Left lung (tissue), 14 donors: ENCODE measurements at places on chromosomes 1 and 21. TPM values are rescaled to one million over a fixed set of nuclear protein-coding genes. Genes with fewer than 3 reads are reported as not detected.

SERBP1 gene
- 174 TPM for total RNA-seq

- H3K36me3 ChIP-seq, result no peaks in the 10 kb centered on the region
- DNase-seq, result no peak
- H3K4me3 ChIP-seq, result no peak overlapping the region
Observed at GRCh38 chr1:62601457-62601856, 4.1 kb downstream of the ANGPTL3 start.

TEX38 gene
- not detected for total RNA-seq

GRCh38 chr21:46461909-46462308 is 3.2 kb downstream of the DIP2A start:
- no peak overlapping the region for H3K4me3 ChIP-seq
- no peak overlapping the region for H3K27ac ChIP-seq
- no peak for DNase-seq
- peaks cover 6% of the 10 kb centered on the region for H3K36me3 ChIP-seq
- peaks cover 54% of the 10 kb centered on the region for H3K4me1 ChIP-seq

DNA sequence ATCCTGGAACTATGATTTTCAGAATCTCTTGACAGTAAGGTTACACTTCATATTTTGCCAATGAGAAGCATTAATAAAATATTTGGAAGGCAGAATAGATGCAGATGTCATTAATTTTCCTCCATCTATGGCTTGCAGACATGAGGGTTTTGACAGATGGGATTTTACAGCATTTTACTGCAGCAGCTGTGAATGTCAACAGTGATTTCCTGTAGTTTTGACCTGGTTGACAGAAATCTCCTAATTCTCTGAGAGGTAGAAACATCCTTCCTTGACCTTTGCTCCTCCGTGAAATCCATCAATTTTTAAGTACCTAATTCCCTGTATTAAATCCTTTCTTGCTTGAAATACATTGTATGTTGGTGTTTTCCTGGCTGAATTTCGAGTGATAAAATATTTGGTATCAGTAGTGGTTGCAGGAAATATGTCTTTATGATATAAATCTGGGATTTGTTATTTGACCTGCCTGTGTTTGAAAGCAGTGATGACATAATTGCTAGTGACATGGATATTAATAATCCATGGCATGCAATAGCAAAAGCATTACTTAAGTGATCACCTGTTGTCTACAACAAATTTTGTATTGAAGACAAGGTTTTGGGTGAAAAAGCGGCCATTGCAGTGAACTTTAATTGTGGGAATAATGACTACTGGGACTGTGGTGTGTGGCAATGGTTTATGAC is 73.9 kb downstream of the HLX start:
- H3K27ac ChIP-seq, result no peak overlapping the region
- H3K27me3 ChIP-seq, result no peaks in the 10 kb centered on the region
- H3K4me1 ChIP-seq, result peaks cover 7% of the 10 kb centered on the region
- H3K4me3 ChIP-seq, result no peak overlapping the region
- no peaks in the 10 kb centered on the region for H3K36me3 ChIP-seq

- no peaks in the 10 kb centered on the region for H3K27me3 ChIP-seq
- no peaks in the 10 kb centered on the region for H3K36me3 ChIP-seq
- no peaks in the 10 kb centered on the region for H3K4me1 ChIP-seq
- no peak overlapping the region for H3K4me3 ChIP-seq
Observed at GRCh38 chr1:209335178-209335577, 248.3 kb upstream of the CAMK1G start.

IQGAP3 gene
- 10.3 TPM for total RNA-seq

DNA sequence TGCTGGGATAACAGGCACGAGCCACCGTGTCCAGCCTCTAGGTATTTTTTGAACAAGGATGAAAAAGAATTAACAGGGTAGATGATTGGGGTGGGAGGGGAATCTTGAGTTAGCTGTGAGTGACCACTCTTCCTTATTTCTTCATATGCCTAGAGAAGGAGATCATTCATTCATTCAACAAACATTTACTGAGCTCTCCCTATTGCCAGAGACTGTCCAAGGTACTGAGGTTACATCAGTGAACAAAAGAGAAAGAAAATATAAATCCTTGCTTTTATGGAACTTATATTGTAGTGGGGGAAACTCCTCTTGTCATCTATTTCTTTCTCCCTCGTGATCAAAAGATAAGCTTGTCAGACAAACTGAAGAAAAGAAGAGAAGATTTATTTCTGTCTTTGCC is 62.9 kb downstream of the S1PR1 start:
- no peaks in the 10 kb centered on the region for H3K4me1 ChIP-seq
- no peaks in the 10 kb centered on the region for H3K36me3 ChIP-seq
- no peak overlapping the region for H3K4me3 ChIP-seq
- H3K27ac ChIP-seq, result no peak overlapping the region

NTRK1 gene
- 0.97 TPM for total RNA-seq

DNA sequence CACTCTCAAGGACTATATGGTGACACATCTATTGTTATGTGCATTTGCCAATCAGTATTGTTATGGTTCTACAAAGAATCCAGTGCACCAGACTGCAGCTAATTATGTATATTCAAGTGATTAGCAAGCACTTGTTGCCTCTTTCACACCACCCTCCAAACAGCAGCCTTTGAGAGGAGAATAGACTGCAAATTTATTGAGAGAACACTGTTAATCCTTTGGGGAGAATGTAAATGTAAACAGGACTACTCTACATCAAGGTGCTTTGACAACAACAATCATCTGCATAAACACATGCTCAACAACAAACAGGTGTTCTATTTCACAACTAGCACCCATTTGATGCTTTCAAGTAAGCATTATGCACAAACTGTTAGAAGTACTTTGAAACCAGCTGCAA is 117.4 kb downstream of the AKT3 start:
- H3K36me3 ChIP-seq, result no peaks in the 10 kb centered on the region
- H3K4me1 ChIP-seq, result no peaks in the 10 kb centered on the region
- H3K27ac ChIP-seq, result peak overlapping the region; percentile 91
- no peak for DNase-seq
- H3K27me3 ChIP-seq, result no peaks in the 10 kb centered on the region
- H3K4me3 ChIP-seq, result no peak overlapping the region

DNA sequence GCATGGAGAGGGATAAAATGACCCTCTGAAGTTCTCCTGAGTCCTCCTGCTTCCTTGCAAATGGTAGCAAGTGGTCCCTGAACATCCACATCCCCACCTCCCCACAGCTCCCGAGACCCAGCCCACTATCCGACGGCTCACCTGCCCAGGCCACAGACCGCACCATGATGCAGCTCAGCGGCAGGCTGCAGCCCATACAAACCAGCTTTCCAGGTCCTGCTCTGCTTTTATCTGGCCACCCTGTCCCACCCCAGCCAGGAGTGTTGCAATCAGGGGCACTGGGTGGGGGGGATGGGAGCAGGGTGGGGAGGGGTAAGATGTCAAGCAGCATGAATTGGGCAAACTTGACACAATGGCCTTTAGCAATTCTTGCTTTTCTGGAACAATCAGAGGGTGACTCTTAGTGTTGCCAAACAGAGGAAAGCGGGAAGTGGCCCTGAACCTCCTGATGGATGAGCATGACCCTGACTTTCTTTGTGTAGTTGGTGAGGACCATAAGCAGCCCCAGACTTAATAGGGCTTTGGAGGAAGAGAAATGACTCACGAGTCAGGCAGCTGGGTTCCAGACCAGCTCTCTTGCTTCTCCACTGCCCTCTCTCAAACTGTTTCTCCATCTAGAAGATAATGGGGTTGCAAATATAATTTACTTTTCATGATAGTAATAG is at the start of gene CHIT1:
CHIT1 (minus strand) TSS at position 203 of the 665 bp plus-strand sequence; CDS start at position 166, 37 bp downstream.
- H3K36me3 ChIP-seq, result no peaks in the 10 kb centered on the region
- no peak within 1 kb of the TSS for H3K27ac ChIP-seq
- H3K27me3 ChIP-seq, result peaks cover 4% of the 10 kb centered on the region
- H3K4me1 ChIP-seq, result no peaks in the 10 kb centered on the region
- DNase-seq, result no peak

- DNase-seq, result no peak
- H3K27ac ChIP-seq, result no peak overlapping the region
- no peak overlapping the region for H3K4me3 ChIP-seq
- H3K4me1 ChIP-seq, result peaks cover 10% of the 10 kb centered on the region
- no peaks in the 10 kb centered on the region for H3K27me3 ChIP-seq
Observed at GRCh38 chr1:39852214-39852791, 31.0 kb downstream of the TRIT1 start.

PLPPR5 gene
- 0.06 TPM for total RNA-seq

SHISA4 gene
- total RNA-seq, result 26.1 TPM
